Left renal cortex interstitium (tissue), 4 donors: ENCODE measurements at places on chromosomes 4 and X.

DNA sequence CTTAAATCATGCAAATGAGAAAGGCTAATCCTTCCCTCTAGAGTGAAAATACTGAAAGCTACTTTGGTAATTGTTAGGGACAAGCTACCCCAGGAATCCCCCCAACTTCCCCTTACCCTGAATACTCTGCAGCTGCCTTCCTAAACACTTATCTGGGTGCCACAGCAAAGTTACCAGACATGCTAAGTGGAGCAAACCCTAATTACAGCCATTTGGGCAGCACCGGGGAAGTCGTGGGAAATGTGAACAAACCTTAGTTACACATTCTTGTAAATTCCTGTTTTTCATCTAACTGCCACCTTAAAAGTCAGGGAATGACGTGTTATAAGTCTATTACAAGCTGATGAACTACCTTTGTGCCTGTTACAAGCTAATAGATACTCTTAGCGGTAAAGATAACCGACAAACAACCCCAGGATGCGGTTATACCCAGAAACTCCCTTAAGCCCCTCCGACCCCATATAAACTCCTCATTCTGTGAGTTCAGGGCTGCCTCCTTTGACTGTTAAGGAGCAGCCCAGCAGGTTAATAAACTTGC lies 66.0 kb upstream of the PLAC8 start:
- no peak for DNase-seq

GRCh38 chr4:113293043-113293560 lies 243.6 kb downstream of the ANK2 start:
- DNase-seq: no peak

DNA sequence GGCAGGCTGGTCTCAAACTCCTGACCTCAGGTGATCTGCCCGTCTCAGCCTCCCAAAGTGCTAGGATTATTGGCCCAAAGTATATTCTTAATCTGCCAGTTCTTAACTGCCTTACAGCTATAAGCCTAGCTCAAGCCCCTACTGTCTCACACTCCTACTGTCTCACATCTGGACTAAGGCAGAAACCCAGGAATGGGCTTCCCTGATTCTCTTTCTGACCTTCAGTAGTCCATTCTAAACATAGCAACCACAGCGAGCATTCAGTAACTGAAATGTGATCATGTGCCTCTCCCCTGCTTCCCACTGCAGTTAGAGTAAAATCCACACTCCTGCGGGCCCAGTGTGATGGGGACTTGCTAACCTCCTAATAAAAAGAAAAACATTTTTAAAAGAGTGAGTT lies 58.9 kb downstream of the MTMR1 start:
- no peak for DNase-seq

GRCh38 chr4:16278178-16278577 lies 51.9 kb upstream of the TAPT1 start:
- no peak for DNase-seq

- DNase-seq: no peak
Observed at GRCh38 chrX:54048412-54048811, 4.1 kb upstream of the PHF8 start.

DNA sequence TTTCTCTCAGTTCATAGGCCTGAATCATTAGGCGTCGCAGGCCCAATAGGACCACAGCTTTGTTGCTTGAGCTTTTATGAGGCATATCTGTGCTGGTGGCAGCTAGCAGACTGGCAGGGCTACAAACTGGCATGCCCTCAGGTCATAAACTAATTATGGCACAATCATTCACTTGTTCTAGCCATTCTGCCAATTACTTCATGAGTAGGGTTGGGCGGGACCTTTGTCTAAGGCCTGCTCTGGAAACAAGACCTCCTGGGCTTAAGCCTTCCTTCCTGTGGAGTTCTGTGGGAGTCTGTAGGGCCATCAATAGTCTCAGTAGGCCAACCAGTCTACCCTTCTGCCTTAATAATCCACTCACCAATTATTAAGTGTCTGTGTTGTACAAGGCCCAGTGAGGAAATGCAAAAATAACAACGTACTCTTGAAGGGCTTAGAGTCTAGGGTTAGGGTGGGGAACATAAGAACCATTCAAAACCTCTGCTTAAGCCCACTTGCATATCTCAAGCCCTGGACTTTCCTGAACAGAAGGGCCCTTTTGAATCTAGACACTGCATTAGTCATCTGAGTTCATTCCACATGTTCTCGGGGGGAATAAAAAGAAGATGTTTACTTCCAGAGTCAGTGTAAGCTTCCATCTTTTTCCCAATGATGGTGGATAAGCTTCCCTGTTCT lies 44.5 kb downstream of the SHROOM4 start:
- no peak for DNase-seq

GRCh38 chr4:148857239-148857972 lies 415.2 kb upstream of the NR3C2 start:
- DNase-seq: no peak

- no peak for DNase-seq
Observed at GRCh38 chr4:152462047-152462446, 73.8 kb downstream of the FBXW7 start.

- DNase-seq: no peak
Observed at GRCh38 chrX:72141372-72142004, 9.8 kb upstream of the RTL5 start.

DNA sequence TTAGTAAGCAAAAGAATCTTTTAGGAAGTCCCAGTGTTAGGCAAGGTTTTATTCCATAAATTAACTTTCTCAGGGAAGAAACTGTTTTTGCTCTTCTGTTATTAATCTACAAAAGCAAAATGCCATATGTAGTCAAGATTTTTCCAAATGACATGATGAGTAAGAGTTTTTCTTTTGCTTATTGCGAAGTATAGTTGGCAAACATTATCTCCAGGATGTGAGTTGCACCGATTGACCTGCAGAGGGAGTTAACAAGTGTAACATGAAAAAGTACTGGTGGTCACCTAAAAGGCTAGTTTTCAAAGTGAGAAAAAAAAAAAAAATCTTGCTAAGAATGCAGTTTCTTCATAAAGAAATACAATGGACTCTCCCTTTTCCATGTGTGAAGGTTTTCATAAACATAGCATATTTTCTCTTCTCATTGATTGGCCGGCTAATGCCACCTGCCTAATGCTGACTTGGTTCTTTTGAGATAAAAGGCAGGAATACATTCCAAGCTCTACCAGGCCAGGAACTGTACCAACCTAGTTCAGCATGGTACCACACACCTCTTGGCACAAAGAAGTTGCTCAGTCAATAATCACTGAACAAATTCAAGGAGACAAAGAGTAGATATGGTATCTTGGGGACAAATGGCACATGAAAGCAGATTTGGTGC lies 100.2 kb downstream of the LNX1 start:
- no peak for DNase-seq

DNA sequence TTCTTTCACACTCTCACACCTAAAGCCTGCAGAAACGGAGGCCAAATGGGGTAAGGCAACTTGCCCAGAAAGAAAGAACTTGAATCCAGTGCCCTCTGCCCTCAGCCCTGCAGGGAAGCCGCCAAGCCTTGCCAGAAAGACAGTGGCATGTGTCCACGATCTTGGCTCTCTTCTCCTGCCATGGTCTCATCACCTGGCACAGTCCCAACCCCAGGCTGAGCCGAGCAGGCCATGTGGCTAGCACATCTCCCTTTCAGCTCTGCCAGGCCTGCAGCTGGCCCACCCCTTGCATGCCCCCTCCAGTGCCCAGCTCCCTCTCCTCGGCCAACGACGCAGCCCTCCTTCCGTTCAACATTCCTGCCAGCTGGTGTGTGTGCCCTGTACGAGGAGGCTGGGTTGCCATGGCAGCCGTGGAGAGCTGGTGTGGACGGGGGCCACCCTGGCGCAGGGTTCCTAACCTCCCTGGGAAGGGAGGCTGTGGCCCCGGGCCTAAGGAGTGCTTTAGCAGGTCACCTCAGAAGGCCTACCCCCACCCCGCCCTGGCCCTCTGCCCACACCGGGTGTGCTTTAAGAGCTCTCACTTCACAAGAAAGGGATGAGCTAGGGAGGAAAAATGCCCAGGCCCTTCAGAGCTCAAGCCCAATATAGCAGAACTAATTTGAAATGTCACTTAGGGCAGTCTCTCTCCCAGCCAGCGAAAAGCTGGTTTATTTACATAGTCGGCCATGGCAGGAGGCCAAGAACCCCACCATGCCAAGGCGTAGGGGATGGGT lies 73.0 kb upstream of the PJA1 start:
- DNase-seq: no peak

GRCh38 chr4:140156529-140157171 lies 2.7 kb upstream of the MAML3 start:
- no peak for DNase-seq

DNA sequence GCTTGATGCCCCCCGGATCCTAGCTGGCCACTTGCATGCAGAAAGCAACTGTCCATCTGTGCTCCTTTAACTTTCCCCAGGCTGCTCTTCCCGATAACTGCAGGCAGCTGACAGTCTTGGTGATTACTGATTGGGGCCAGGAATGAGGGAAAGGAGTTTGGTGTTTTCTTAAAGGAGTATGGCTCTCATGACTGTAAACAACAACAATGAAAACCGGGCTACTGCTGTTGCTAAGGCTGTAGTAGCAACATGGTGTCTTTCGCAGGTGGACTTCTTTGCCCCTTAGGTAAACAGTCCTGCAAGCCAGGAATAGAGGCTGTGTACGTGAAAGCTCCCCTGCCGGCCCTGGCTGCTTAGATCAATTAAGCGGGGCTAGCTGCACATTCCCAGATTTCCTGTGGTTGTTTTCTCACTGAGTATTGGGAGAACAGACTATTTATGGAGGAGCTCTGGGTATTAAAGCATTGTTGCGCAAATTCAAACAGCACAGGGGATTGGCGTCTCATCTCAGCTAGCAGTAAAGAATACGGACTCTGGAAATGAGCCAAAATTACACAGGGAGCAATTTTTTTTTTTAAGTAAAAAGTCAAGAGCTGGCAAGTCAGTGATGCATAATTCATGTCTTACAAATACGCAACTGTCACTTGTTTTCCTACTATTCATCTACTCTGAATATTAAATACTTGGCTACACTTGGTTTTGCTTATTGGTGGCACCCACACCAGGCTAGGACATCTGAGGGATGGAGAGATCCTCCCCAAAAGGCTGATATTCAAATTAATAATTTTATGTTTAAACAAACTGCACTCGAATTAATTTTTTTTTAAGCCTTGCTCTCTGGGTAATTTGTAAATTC lies 61.6 kb upstream of the NAP1L5 start:
- DNase-seq: no peak

- no peak for DNase-seq
Observed at GRCh38 chrX:18194688-18195087, 26.0 kb downstream of the BEND2 start.

- DNase-seq: no peak
Observed at GRCh38 chr4:100118181-100118580, 72.1 kb downstream of the DDIT4L start.

DNA sequence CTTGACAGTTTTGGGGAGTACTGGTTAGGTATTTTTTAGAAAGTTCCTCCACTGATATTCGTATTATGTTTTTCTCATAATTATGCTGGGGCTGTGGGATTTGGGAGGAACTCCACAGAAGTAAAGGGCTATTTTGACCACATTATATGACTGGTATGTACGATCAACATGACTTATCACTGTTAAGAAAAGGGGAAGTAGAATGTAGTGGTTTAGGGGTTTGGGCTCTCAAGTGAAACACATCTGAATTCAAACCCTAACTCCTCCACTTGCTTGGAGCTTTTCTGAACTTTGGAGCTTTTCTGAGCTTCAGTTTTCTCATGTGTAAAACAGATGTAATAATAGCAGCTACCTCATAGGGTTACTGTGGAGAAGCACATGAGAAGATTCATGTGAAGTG lies 96.4 kb upstream of the C1GALT1C1 start:
- no peak for DNase-seq

GRCh38 chrX:20585782-20586181 lies 319.1 kb upstream of the RPS6KA3 start:
- no peak for DNase-seq

GRCh38 chrX:147072747-147073146 lies 258.2 kb upstream of the CXorf51A start:
- DNase-seq: no peak

GRCh38 chr4:178448372-178449035 lies 1006.3 kb upstream of the AGA start:
- DNase-seq: no peak

DNA sequence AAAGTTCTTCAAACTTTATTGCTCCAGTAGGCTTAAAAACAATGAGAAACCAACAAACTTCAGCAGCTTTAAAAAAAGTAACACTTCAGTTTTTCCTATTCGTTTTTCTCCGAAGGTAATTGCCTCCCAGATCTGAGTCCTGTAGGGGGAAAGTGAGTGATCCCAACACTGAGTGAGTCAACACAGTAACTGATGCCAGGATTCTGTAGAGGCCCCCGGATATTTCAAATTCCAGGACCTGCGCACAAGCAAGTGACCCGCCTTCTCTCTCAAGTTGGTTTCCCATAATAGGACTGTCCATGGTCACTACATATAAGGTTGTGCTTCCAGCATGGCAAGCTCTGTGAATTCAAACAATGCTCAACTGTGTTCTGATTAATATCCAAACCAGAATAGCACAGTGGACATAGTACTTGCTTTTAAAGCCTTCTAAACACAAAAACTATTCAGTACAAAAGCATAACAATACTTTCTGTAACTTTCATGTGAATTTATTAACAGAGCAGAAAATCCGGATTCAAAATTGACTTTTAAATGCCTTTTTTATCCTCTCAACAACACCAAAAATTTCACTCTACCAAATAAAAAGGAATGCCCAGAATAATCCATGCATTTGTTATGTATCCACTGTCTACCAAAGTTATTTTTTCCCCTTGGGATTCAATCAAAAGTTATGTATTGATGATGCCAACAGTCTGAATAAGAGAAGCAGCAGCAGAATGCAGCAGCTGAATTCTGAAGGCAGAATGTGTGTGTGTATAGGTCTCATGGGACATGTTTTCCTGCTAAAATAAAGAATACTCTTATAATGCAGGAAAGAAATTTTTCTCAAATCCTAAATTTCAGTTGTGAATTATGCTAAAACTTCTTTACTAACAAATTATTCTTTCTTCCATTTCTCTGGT lies at the start of gene DMD:
DMD (minus strand) TSS at position 194 of the 905 bp plus-strand sequence. CDS start 237 bp downstream, outside the sequence.
- peak; percentile 20 for DNase-seq

- DNase-seq: no peak
Observed at GRCh38 chr4:114734594-114734993, 136.0 kb downstream of the UGT8 start.

DNA sequence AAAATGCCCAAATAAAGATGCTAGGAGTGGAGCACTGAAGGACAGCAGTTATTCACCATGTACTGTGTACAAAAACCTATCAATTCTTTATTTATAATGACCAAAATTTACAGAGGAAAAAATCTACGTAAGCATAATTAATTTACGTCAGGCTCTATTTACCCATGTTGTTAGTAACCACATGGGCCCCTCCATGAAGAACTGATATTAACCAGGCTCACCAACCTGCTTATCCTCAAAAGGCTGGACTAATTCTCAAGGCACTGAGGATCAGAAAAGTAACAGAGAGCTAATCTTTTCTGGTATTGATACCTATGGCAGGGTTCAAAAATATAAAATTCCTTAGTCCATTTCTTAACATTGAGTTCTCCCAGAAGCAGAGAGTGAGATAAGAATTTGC lies 140.0 kb downstream of the ARHGAP6 start:
- no peak for DNase-seq

GRCh38 chr4:60724623-60725022 lies 475.5 kb upstream of the ADGRL3 start:
- DNase-seq: no peak

GRCh38 chrX:9635803-9636202 lies 129.8 kb downstream of the GPR143 start:
- DNase-seq: no peak
